Amniotic epithelial cell (primary cell): ENCODE measurements at places on chromosomes 6 and 20.

DNA sequence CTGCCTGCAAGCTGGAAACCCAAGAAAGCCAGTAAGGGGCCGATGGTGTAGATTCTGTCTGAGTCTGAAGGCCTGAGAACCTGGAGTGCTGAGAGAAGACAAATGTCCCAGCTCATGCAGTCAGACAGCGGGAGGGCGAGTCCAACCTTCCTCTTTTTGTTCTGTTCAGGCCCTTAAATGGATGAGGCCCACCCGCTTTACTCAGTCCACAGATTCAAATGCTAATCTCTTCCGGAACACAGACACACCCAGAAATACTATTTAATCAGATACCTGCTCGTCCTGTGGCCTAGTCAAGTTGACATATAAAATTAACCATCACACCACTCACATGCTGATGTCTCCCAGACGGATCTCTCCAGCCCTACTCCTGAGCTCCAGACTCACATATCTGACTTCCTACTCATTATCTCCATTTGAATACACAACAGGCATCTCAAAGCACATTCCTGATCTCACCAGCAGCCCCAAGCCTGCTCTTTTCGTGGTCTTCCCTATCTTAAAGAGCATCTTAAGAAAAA lies 26.7 kb upstream of the SRC start:
- peak; percentile 95 for DNase-seq

GRCh38 chr6:119533603-119534279 lies 184.2 kb upstream of the MAN1A1 start:
- peak; percentile 58 for DNase-seq

- DNase-seq: no peak
Measured at GRCh38 chr20:35368666-35369423, 42.9 kb downstream of the UQCC1 start.

DNA sequence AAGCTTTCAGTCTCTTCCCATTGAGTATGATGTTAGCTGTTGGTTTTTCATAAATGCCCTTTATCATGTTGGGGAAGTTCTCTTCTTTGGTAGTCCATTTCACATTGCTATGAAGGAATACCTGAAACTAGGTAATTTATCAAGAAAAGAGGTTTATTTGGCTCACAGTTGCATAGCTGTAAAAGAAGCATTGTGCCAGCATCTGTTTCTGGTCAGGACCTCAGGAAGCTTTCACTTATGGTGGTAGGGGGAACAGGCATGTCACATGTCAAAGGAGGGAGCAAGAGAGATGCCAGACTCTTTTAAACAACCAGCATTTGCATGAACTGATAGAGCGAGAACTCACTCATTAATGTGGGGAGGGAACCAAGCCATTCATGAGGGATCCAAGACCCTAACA lies 48.0 kb upstream of the MAPK13 start:
- no peak for DNase-seq
